RPMI7951 (cell line): ENCODE measurements at places on chromosomes 6 and 20.

DNA sequence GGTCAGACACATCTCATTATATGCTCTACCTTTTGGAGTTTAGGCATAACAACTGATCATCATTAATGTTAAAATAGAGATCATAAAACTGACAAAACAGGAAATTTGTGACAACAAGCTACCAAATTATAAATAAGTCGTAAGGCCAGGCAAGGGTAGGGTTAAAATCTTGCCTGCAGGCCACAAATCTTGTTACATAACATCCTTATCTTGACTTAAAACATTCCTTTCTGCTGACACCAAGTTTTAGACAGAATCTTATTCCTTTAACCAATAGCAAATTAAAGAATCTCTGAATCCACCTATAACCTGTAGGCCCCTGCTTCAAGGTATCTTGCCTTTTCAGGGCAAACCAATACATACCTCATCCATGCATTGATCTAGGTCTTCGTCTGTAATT lies 32.5 kb upstream of the NKAIN2 start:
- DNase-seq, result no peak

- DNase-seq, result no peak
These were observed at the start of gene HCRTR2 for GRCh38 chr6:55174211-55175026. TSS of gene HCRTR2 (plus strand) at chr6:55174515. CDS start at chr6:55174588, 73 bp downstream.

DNA sequence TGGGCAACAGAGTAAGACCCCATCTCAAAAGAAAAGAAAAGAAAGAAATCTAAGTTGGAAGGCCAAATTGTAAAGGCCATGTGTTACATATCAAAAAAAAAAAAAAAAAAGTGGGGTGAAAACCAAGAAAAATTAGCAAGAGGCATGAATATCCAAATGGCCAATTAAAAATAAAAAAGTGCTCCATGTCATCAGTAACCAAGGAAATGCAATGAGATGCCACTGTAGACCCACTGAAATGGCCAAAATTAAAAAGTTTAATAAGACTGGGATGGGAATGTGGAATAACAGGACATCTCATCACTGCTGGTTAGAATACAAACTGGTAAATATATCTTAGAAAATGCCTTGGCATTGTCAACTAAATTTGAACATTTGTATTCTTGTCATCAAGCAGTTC lies 30.1 kb upstream of the BCLAF1 start:
- no peak for DNase-seq

- DNase-seq, result no peak
These were observed 31.0 kb downstream of the ERGIC3 start for GRCh38 chr20:35572838-35573237.

GRCh38 chr6:36679043-36679833 lies 724 bp downstream of the CDKN1A start:
- DNase-seq, result peak; percentile 63

- DNase-seq, result peak; percentile 75
These were observed 67.2 kb downstream of the SLC22A1 start for GRCh38 chr6:160188773-160189172.

DNA sequence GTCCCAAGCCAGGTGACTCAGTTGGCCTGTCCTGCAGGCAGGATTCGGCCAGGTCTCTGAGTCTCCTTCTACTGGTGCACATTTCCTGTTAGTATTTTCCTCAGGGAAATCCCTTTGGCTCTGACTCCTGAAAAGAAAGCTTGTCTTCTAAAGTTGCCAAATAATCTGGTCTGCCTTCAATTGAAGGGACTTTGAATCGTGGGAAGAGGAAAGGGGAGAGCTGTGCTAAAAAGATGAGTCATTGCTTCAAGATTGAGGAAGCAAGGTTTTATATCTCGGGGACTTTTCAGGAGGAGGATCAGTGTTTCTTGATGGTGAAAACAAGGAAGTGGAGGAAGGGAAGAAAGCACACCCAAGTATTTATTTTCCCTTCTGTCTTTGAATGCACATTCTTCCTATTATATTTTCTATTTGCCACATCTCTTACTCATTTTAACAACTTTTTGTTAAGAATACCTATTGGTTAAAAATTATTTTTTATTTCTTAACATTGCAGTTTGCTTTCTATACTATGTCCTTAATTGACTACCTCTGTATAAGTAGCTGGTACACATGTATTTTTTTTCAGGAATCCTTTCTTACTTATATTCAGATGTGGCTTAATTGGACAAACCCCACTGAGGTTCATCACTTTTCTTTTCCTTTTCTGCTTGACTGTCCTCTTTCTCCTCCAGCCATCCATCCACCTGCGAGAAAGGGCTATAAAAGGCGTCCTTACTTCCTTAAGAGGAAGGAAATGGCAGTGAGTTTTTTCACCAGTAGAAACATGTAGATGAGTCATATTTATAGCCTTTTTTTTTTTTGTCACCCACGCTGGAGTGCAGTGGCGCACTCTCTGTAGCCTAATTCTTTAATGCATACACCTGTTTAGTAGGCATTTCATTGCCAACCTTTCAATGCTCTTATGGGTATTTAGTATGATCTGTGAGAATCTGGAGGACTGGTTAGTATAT lies 15.0 kb upstream of the IFNGR1 start:
- DNase-seq, result peak; percentile 90
